ENCODE measurements at places on chromosomes 6 and 20.

DNA sequence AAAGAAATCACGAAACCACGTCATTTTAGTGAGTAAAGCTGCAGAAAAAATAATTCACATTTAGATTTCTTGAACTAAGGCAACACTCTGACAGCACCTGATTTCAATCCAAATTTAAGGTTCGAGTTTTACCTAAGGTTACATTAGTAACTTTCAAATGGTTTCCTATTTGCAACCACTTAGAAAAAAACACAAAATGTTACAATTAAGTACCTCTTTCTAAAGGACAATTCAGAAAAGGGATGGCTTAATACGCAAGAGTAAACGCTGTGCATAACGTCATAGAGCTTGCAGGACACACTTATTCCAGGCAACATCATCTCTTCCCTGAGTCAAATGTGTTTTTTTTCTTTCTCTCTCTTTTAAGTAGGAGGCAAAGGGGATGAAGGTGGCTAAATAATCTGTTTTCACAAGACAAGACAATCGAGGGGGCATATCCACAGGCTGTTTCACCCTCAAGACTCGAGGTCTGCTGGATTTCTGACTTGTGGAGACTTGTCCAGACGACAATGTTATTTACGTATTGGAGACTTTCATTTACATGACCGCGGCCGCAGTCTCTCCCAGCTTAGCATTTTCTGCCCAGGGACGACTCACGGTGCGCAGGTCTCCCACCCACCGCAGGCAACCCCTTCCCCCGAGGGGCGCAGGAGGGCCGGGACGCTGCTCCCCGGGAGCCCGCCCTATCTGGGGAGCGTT is 86.0 kb downstream of the SESN1 start:
- DNase-seq = no peak

GRCh38 chr6:165506657-165507056 is 156.4 kb downstream of the PDE10A start:
- DNase-seq = no peak

- no peak for DNase-seq
Measured at GRCh38 chr6:111743360-111743759, 129.9 kb downstream of the FYN start.

- peak; percentile 76 for DNase-seq
Measured at GRCh38 chr6:31897612-31898382, at the start of gene EHMT2. Gene EHMT2 (minus strand): TSS chr6:31897698. CDS start chr6:31897677, 21 bp downstream.

- DNase-seq = no peak
Measured at GRCh38 chr20:1707588-1708449, 50.2 kb upstream of the SIRPG start.

GRCh38 chr6:78117966-78118365 is 465.1 kb downstream of the MEI4 start:
- DNase-seq = no peak

DNA sequence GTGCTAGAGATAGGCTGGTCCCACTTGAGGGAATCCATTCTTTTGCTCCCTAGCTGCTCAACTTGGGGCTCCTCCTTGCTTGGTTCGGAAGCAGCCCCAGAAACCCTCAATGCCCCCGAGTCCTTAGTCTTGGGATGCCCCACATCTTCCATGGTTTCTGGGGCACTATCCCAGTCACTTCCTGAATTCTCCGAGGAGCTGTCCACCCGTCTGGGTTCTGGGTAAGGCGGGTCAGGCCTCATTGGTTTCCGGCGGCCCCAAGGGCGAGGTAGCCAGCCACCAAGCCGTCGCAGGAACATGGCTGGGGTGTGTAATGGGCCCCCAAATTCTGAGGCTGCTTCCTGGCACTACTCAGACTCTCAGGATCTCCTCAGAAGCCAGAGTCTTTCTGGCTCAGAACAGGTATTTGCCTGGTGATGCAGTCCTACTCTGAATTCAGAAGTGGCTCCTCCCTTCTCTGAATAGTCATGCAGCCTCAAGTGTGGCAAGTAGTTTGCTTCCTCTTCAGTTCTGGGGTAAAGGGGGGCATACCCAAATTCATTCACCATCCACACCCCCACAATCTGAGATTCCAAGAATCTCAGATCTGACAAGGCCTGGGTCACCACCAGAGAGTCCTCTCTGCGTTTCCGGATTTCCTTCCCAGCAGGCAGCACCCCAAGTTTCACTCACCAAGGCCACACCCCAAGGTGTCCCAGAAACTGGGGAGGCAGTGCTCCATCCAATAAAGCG is 763 bp downstream of the C6orf47 start:
- no peak for DNase-seq

DNA sequence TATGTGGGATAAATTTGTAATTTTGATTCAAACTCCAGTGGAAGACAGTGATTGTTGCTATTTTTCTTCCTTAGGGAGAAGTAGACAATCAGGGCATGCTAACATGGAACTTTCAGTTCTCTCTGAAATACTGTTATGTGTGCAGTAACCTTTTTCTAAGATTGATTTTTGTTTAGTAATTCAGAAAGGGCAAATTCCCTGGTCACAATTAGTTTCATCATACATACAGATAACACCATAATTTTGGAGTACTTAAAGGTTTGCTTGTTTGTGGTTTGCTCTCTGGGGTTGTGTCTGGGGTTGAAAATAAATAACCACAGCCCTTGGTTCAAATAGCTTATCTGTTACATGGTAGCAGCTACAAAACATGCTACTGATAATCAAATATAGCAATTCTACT is 34.4 kb downstream of the ADGRG6 start:
- DNase-seq = no peak

- no peak for DNase-seq
Measured at GRCh38 chr20:13494019-13494418, 144.7 kb downstream of the TASP1 start.

Data from activated CD4-positive, alpha-beta T cell treated with anti-CD3 and anti-CD28 coated beads for 24 hours (primary cell).